ENCODE measurements at places on chromosomes 5 and 9.
A peak's percentile ranks its signal among the peaks of the same experiment; 100 is the strongest.

- no peak for DNase-seq
These were observed 6.2 kb downstream of the NKX2-5 start for GRCh38 chr5:173228639-173229381.

GRCh38 chr5:14143841-14144585 lies 871 bp downstream of the TRIO start:
- DNase-seq: no peak

- DNase-seq: peak; percentile 94
These were observed 21.6 kb downstream of the FBXW11 start for GRCh38 chr5:171984748-171985419.

DNA sequence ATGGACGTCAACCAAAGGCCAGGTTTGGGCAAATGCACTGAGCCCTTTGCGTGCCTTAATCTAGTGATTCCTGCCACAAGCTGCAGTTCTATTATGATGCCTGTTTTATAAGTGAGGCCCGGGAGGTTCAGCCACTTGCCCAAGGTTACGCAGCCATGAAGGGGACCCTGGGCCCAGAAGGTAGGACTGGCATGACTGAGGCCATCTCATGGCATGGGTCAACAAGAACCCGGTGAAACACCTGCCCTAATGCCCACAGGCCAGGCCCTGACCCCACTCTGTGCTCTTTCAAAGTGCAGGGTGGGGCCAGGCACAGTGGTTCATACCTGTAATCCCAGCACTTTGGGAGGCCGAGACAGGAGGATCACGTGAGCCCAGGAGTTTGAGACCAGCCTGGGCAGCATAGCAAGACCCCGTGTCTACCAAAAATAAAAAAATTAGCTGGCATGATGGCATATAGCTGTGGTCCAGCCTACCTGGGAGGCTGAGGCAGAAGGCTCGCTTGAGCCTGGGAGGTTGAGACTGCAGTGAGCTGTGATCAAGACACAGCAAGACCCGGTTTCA lies 8.6 kb downstream of the NINJ1 start:
- no peak for DNase-seq

GRCh38 chr9:96008502-96009222 lies 133.2 kb downstream of the ERCC6L2 start:
- DNase-seq: no peak

- DNase-seq: no peak
These were observed 66.6 kb downstream of the CDC14B start for GRCh38 chr9:96553070-96553469.

DNA sequence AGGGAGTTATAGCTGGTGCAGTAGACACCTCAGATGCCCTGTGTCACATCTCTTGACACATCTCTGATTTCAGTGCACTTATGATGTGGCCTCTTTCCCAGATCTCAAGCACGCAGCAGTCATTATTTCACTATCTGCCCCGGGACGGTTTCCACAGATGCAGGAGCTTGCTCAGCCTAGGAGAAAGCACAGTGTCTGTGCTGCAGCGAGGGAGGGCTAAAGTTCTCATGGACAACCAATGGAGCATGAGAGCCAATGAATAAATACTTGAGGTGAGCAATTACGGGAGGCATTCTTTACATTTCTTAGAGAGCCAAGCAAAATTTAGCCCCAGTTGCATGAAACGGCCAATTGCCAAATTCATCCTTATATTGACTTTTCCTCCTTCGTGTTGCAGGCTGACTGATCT lies 7.4 kb upstream of the MOB3B start:
- no peak for DNase-seq

DNA sequence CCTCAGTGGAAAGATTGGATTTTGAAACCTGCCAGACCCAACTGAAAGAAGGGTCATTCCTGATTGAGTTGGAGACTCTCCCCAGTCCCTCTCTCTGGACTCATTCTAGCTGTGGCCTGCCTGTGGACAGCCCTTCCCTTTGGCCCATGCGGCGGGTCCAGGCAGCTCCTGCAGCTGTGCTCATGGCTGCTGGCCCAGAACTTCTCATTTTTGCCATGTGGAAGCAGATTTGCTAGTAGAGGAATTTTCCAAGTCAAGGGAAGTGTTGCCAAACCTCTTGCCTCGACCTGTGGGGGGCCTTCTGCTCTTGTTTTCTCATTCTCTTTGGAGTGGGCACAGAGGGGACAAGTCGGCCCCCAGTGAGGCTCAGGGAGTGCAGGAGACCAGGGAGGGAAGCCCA lies 89.2 kb downstream of the ANKRD33B start:
- no peak for DNase-seq

- no peak for DNase-seq
These were observed 377.0 kb upstream of the RIOK2 start for GRCh38 chr5:97559827-97560598.

- peak; percentile 22 for DNase-seq
These were observed 1.8 kb upstream of the FAM78A start for GRCh38 chr9:131277910-131278701.

GRCh38 chr9:116355153-116355921 lies 201.7 kb downstream of the PAPPA start:
- DNase-seq: no peak

GRCh38 chr9:4936823-4937222 lies 48.2 kb upstream of the JAK2 start:
- DNase-seq: no peak

GRCh38 chr5:98969400-98969799 lies 40.6 kb upstream of the CHD1 start:
- DNase-seq: no peak

- no peak for DNase-seq
These were observed 114.3 kb upstream of the IL12B start for GRCh38 chr5:159444441-159445082.

DNA sequence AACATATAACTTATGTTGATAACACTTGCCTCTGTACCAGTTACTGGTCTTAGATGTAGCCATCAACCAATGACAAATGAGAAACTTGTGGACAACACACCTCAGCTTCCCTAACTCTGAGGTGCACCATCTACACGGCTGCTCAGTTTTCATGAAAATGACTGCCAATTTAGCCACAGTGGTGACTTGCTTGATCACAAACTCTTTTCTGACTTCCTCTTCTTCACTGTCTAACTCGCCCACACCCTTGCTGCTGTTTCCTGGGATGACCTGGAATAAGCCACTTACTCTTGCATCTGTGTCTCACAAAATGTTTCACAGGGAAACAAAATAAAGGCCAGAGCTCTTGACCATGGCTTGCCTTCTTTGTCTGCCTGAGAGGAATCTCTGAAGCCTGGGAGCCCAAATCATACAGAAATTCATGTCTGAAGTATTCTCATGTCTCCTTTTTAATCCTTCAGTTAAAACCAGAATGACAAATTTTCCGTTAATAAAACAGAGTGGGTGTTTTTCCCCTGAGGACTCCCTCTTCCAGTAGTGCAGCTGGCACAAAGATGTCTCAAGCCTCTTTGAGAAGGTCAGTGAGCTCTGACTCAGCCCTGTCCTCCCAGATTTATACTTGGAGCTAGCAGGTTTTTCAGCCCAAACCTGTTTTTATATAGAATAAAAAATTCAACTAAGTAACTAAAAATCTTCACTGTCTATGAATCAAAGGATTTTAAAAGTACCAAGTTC lies 126.5 kb upstream of the PAM start:
- peak; percentile 71 for DNase-seq

DNA sequence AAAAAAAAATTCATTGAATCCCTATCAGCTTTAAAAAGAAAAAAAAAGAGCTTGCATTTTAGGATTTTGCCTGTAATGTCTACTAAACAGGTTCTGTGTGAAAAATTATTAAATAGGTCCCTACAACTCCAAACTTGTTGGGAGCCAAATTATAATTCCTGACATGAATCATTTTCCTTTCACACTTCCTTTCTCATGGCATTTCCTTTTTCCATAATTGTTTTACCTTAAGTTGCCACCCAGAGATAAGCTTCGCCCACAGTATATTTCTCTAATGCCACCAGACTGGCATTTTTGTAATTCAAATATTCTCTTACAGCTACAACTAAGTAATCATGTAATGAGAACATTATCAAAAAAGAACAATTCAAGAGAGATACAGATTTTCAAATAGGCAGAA lies 348.8 kb downstream of the EFNA5 start:
- DNase-seq: no peak

GRCh38 chr5:111254613-111255012 lies 30.4 kb downstream of the CAMK4 start:
- DNase-seq: no peak

DNA sequence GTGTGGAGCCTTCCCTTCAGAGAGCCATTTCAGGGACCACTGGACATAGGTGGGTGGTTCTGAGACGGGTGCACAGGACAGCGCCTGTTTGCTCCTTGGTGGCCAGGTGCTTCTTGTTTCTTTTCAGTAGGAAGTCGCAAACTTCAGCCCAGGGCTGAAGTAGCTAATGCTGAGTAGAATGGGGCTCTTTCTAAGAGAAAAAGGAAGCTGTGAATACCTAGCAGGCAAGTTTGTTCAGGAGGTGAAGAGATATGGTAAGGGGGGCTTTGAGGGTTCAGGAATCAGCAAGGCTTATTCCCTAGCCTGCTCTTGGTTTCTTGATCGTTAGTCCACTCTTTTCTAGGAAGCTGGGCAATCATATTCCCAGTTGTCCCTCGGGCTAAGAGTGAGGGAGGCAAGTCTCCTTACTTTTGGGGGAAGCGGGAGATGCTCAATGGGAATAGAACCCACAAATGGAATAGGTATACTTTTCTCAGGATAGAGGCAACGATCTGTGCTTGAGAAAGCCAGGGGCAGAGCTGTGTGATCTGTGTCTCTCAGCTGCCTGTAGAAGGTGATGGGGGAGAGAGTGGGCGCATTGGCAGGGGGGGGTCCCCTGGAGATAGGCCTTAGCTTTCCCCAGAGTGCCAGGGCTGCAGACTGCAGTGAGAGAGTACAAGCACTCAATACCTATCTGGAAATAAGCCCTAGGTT lies 1.9 kb upstream of the PURA start:
- DNase-seq: no peak

DNA sequence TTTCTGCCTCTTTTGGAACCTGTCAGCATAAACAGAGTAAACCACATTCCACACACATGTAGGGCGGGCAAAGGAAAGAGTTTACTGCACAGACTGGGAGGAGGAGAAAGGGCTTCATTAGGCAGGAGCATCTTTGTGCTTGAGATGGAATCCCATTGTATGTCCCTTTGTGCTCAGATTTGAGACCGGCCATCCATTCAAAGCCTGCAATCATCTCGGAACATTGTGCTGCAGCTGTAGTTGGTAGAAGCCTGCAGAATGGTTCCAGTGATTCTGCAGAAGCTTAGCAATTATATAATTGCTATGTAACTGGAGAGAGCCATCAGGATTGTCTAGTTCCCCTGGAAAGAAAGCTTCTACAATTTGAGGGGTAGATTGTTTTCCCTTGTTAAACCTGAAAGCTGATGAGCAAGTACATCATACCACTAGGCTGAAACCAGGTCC lies 16.5 kb downstream of the ZNF462 start:
- no peak for DNase-seq

GRCh38 chr5:84242286-84242685 lies 142.4 kb downstream of the EDIL3 start:
- no peak for DNase-seq

GRCh38 chr5:169788168-169788567 lies 151.1 kb downstream of the DOCK2 start:
- no peak for DNase-seq

DNA sequence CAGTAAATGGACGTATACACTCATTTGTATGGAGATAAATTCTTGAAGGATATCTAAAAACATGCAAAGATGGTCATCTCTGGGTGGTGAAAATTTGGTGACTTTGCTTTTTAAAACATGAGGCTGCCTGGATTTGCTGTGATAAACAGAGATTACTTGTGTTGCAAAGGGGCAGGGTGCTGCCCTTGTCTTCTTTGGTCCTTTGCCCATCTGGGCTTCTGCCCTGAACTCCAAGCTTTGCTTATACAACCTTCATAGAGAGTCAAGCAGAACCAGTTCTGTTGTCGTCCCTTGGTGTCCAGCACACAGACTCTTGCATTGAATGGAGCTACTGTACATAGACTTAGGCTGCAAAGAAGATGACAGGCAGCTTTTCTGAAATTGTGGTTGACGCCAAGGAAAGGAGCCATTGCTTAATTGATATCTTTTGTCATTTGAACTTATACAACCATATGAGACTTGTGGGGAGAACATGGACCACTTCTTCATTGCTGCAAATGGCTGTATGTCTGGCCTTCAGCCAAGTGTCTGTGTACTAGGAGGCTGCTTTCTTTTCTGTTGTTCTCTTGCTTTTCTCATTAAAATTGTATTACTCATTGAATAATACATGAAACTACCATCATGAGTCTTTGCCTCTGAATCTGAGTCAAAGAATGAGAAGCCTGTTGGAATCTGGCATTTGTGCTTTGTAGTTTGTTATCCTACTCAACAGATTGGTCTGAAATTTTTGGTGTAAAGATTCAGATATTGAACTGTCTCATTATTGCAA lies 152.5 kb downstream of the DMRT2 start:
- no peak for DNase-seq

GRCh38 chr5:157502143-157502647 lies 42.2 kb downstream of the NIPAL4 start:
- no peak for DNase-seq

DNA sequence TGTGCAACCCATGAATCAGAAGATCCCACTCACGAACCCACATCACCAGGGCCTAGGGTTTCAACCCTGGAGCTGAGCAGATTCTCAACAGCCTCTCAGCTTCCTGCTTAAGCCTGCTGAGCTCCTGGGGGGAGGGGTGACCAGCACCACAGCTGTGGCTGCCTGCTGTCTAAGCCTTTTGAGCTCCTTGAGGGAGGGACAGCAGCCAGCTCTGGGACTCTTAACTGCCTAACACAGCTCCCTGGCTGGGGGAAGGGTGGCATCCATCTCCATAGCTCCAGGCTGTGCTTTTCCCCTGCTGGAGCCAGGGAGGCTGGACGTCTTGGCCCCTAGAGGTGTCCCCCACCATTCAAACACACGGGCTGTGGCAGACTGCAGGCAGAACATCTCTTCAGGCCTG lies 250.3 kb downstream of the DMAC1 start:
- DNase-seq: no peak

GRCh38 chr5:154626876-154627557 lies 128.2 kb upstream of the LARP1 start:
- peak; percentile 5 for DNase-seq

- DNase-seq: no peak
These were observed 39.3 kb downstream of the GLRA1 start for GRCh38 chr5:151885138-151885908.

DNA sequence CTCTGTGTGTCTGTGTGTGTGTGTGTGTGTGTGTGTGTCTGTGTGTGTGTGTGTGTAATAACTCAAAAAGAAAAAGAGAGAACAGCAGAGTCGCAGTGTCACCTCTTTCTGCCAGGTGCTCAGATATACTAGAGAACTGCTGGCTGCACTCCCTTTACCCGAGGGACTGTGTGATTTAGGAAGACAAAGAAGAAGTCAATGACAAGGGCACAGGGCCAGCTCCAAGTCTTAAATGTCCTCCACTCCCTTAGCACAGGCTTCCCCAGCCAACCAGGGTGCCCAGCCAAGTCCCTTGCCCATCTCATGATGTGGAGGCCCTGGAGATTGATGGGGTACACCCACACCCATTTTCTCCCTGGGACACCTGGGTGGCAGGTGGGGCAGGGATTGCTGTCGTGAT lies 8.7 kb downstream of the CCNJL start:
- no peak for DNase-seq

GRCh38 chr9:14441976-14442651 lies 128.2 kb upstream of the NFIB start:
- DNase-seq: no peak

GRCh38 chr5:94849821-94850736 lies 231.6 kb downstream of the SLF1 start:
- peak; percentile 14 for DNase-seq
